ENCODE measurements at places on chromosomes 6 and 20. TPM values are rescaled to one million over a fixed set of nuclear protein-coding genes. Genes with fewer than 3 reads are reported as not detected.

FERMT1 gene
- 1.1 TPM for total RNA-seq

C6orf62 gene
- total RNA-seq, result 85.3 TPM

DNA sequence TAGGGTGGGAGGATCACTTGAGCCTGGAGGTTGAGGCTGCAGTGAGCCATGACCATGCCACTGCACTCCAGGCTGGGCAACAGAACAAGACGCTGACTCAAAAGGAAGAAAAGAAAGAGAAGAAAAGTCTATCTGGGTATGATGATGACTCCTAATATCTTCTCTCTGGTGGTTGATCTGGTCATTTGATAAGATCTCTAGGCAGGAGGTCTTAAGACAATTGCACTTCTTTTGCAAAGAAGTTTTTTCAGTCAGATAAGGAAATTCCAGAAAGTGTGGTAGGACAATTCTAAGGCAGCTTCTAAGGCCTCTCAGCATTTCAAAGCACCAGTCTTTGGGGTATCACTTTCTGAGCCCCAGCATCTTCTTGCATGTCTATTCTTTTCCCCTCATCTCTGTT lies 7.7 kb upstream of the AIF1 start:
- DNase-seq, result no peak

GPX5 gene
- not detected for total RNA-seq

OR2J3 gene
- not detected for total RNA-seq

- no peak for DNase-seq
These were observed 89.5 kb downstream of the ZFP64 start for GRCh38 chr20:52102126-52102525.

DNA sequence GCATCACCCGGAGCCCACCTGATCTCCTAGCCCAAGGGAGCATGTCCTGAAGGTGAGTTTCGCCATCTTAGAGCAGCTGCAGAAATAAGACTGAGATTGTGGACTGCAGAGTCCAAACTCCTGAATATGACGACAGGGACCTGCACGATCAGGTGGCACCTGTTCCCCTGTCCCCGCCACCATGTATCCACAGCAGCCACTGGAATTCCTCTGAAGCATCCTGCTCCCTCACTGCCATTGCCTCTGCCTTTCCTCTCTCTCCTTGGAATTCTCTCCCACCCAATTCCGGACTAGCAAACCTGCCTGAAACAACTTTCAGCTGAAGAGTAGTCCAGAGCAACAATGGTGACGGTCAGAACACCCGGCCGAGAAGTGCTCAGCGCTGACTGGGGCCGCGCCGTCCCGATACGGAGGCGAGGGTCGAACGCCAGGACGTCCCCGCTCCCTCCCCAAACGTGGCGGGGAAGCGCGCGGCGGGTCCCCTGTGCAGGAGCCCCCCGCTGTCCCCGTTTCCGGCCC lies 694 bp upstream of the FAM120B start:
- DNase-seq, result no peak

GPLD1 gene
- 20.4 TPM for total RNA-seq

DNA sequence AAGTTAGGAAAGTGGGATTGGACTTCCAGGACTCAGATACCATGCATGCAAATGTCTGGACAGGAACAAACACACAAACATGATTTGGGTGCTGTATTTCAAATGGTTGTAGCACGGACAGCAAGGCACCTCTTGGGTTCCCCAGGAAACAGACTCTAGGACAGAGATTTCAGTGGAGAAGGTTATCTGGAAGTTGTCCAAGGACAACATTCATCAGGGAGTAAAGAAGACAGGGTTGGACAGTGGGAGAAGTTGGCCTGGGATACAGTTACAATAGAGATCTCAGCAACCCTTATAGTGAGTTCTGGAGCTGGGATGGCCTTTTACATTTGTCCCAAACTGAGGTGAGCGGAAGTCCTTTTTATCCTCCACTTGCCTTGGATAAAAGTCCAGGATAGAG lies 19.8 kb upstream of the TINAG start:
- no peak for DNase-seq

HLA-DRB5 gene
- total RNA-seq, result not detected

FKBP5 gene
- 4.6 TPM for total RNA-seq

GRCh38 chr6:136210398-136211165 lies 39.5 kb downstream of the MTFR2 start:
- DNase-seq, result no peak

- no peak for DNase-seq
These were observed 99.8 kb upstream of the ASCC3 start for GRCh38 chr6:100980949-100981348.

NPEPL1 gene
- total RNA-seq, result 12.0 TPM

OTOR gene
- total RNA-seq, result not detected

DNA sequence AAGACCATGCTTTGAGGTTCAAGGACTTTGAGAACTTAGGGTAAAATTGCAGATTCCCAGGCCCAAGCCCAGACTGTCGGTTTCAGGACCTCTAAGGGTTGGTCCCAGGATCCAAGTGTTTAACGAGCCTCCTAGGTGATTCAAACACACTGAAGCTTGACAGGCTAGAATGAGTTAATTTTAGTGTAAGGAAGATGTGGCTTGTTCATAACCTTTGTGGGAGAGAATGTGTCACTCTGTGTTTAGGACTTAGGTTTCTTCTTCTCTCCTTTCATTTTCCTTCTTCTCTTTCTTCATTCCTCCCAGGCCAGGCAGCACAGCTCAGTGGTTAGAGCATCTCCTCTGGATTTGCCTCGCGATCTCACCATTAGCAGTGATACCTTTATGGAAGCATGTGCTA lies 104.8 kb upstream of the KCNG1 start:
- DNase-seq, result no peak

GRCh38 chr20:52752023-52752422 lies 220.1 kb upstream of the TSHZ2 start:
- DNase-seq, result no peak

KCNK5 gene
- 0.27 TPM for total RNA-seq

TINAG gene
- not detected for total RNA-seq

POU5F1 gene
- total RNA-seq, result not detected

- DNase-seq, result no peak
These were observed 189.2 kb downstream of the TBC1D7 start for GRCh38 chr6:13139119-13139518.

CCM2L gene
- 4.8 TPM for total RNA-seq

PDYN gene
- total RNA-seq, result 0.45 TPM

- no peak for DNase-seq
These were observed 84.8 kb upstream of the MRPS10 start for GRCh38 chr6:42302411-42302810.

GRCh38 chr6:98295515-98296175 lies 538.7 kb upstream of the POU3F2 start:
- DNase-seq, result no peak

GRCh38 chr6:142550310-142551063 lies 248.7 kb downstream of the ADGRG6 start:
- DNase-seq, result no peak

- DNase-seq, result no peak
These were observed 11.9 kb downstream of the NT5E start for GRCh38 chr6:85461798-85462170.
